Right atrium auricular region (tissue), 2 donors: ENCODE measurements at places on chromosomes 2 and 18. TPM values are rescaled to one million over a fixed set of nuclear protein-coding genes. Genes with fewer than 3 reads are reported as not detected.

GRP gene
- total RNA-seq, result not detected

GRCh38 chr2:221435171-221435570 is 136.9 kb downstream of the EPHA4 start:
- H3K27me3 ChIP-seq, result no peaks in the 10 kb centered on the region
- H3K4me3 ChIP-seq, result no peak overlapping the region
- H3K4me1 ChIP-seq, result no peaks in the 10 kb centered on the region
- peaks cover 37% of the 10 kb centered on the region for H3K36me3 ChIP-seq

GRCh38 chr2:150595803-150596470 is 108.5 kb upstream of the RND3 start:
- no peak overlapping the region for H3K4me3 ChIP-seq
- no peaks in the 10 kb centered on the region for H3K36me3 ChIP-seq
- H3K27ac ChIP-seq, result no peak overlapping the region
- H3K27me3 ChIP-seq, result no peaks in the 10 kb centered on the region
- no peak for DNase-seq

DNA sequence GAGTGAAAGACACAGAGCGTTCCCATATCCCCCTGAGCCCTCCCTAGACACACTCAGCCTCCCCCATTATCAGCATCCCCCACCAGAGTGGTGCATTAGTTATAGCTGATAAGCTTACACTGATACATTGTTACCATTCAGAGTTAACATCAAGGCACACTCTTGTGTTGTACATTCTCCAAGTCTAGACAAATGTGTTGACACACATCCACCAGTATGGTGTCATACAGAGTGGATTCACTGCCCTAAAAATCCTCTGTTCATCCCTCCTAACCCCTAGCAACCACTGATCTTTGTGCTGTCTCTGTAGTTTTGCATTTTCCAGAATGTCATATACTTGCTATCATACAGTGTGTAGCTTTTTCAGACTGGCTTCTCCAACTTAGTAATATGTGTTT is 78.0 kb upstream of the RPL31 start:
- H3K36me3 ChIP-seq, result peaks cover 14% of the 10 kb centered on the region
- H3K27me3 ChIP-seq, result no peaks in the 10 kb centered on the region
- DNase-seq, result peak; percentile 36
- H3K4me1 ChIP-seq, result no peaks in the 10 kb centered on the region
- no peak overlapping the region for H3K4me3 ChIP-seq

RIF1 gene
- total RNA-seq, result 13.8 TPM

DNA sequence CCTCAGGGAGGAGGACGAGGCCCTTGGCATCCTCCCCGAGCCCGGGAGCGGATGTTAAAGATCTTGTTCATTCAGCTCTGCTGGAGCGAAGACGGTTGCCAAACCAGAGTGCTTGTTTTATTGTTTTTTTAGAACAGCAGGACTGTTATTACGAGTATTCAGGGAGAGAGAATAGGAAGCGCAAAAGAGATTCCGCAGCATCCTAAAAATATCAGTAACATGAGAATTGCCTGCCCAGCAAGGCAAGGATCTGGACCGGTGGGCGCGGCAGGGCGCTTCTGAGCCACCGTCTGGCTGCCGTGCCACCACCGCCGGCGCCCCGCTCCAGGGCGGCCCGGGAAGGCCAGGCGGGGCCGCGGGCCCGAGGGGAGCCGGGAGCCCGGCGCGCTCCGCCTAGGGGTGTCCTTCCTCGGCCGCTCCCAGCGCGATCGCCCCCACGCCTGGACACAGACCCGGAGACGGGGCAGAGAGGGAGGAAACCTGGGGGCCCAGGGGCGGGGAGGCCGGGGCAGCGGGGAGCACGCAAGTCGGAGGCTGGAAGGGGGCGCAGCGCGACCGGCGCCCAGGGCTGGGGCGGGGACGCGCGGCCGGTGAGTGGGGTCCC is 843 bp downstream of the CYS1 start:
- no peaks in the 10 kb centered on the region for H3K36me3 ChIP-seq
- no peaks in the 10 kb centered on the region for H3K27me3 ChIP-seq
- H3K27ac ChIP-seq, result peak overlapping the region; percentile 76
- H3K4me1 ChIP-seq, result no peaks in the 10 kb centered on the region

DNA sequence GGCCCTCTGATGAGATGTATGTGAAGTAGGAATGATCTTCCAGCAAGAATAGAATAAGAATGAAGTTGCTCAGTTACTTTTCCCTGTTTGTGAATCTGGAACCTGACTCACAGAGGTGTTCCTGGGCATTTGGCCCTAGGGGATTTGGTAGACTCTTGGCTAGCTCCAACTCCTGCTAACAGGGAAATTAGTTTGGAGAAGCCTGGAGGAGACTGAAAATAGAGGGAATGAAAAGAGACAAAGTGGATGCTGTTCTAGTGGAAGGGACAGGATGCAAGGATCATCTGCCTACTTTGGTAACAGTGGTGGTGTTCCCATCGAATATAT is 19.6 kb downstream of the TMEM17 start:
- no peaks in the 10 kb centered on the region for H3K36me3 ChIP-seq
- H3K4me3 ChIP-seq, result no peak overlapping the region

DNA sequence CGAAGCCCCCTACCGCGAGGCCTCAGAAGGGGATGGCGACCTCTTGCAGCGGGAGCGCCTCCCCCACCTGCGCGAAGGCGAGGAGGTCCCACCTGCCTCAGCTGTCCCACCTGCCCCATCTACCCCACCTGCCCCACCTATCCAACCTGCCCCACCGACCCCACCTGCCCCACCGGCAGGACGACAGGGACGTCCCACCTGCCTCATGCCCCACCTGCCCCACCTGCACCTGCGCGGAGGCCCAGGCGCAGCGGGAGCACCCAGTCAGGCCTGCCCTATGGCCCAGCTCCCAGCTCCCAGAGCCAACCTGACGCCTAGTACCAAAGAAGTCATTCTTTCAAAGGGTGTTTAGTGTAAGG is 489.1 kb upstream of the SMIM21 start:
- no peak overlapping the region for H3K27ac ChIP-seq
- peak overlapping the region; percentile 47 for H3K4me3 ChIP-seq
- H3K27me3 ChIP-seq, result no peaks in the 10 kb centered on the region

TMEM163 gene
- total RNA-seq, result 8.9 TPM

FOSL2 gene
- total RNA-seq, result 54.0 TPM
